Activated naive CD8-positive, alpha-beta T cell treated with anti-CD3 and anti-CD28 coated beads, Interleukin-2, amount 50 U/mL, for 16 hours (primary cell): ENCODE measurements at places on chromosomes 4 and X.

- no peak for DNase-seq
Observed at GRCh38 chr4:141021397-141022110, 111.7 kb downstream of the RNF150 start.

DNA sequence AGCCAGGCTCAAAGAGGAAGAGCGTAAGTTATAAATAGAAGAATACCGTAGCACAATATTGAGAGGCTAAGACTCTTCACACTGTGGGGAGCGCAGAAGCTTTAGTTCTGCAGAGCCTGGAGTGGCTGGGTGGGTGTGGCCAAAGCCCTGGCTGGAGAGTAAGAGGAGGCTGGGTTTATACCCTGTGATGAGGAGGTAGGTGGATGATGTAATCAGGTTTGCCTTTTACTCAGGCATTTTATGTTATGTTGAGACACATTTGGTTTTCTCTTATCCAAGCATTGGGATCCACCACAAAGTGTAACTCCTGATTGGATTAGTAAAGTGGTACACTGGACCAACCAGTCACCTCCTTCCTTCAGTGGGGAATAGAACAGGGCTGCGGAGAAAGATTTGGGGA lies 13.9 kb downstream of the CDS1 start:
- DNase-seq: no peak

DNA sequence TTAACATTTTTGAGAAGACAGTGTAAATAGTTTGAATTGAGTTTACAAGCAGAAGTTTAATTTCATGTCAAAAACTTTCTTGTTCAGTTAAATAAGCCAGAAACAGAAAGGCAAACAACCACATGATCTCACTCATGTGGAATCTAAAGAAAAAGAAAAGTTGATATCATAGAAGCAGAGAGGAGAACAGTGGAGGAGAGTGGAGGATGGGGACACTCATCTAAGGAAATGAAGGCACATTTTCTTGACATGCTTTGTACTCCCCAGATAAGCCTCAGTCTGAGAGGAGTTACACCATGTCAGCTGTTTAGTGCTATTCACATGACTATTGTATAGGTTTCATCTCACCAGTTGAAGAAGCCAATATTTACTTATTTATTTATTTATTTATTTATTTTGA lies 13.5 kb downstream of the SNCA start:
- no peak for DNase-seq

DNA sequence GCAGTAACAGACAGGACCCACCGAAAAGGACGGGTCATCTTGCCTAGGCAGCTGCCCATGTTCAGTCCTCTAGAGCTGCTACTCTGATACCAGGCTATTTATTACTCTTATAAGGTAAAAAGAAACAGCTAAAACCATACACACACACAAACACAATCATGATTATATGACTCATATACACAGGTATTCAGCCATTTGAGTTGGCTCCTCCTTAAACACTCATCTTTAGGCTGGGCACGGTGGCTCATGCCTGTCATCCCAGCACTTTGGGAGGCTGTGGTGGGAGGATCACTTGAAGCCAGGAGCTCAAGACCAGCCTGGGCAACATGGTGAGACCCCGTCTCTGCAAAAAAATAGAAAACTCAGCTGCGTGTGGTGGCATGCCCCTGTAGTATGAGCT lies 76.6 kb downstream of the F11 start:
- DNase-seq: no peak

- DNase-seq: no peak
Observed at GRCh38 chrX:44173219-44173618, 170.3 kb downstream of the EFHC2 start.
